ENCODE measurements at places on chromosomes 7 and 10.

GRCh38 chr7:142140401-142140959 is 29.0 kb downstream of the MGAM2 start:
- DNase-seq = no peak

- DNase-seq = no peak
These were observed 25.8 kb downstream of the POLL start for GRCh38 chr10:101562231-101562630.

DNA sequence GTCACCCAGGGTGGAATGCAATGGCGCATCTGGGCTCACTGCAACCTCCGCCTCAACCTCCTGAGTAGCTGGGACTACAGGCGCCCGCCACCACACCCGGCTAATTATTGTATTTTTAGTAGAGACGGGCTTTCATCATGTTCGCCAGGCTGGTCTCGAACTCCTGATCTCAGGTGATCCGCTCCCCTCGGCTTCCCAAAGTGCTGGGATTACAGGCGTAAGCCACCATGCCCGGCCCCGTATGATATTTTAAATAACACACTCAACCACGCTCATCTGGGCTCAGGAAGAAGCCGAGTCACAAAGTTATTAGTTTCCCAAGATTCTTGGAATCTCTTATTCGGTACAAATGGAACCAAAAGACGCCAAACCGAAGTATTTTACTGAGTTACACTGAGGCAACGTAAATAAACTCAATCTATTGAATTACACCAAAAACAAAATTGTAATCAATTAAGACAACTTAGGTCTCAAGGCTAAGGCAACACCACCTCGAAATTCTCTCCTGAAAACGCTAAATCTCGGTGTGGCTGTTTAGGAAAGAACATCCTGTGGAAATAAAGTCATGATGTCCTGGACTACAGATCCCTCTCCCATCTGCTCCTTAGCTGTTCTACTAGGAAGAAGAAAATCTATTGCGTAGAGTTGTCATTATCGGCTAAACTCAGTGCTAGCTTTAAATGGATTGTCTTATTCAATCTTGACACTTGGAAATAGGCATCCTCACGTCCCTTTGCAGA is 910 bp downstream of the ARHGAP19 start:
- peak; percentile 15 for DNase-seq

DNA sequence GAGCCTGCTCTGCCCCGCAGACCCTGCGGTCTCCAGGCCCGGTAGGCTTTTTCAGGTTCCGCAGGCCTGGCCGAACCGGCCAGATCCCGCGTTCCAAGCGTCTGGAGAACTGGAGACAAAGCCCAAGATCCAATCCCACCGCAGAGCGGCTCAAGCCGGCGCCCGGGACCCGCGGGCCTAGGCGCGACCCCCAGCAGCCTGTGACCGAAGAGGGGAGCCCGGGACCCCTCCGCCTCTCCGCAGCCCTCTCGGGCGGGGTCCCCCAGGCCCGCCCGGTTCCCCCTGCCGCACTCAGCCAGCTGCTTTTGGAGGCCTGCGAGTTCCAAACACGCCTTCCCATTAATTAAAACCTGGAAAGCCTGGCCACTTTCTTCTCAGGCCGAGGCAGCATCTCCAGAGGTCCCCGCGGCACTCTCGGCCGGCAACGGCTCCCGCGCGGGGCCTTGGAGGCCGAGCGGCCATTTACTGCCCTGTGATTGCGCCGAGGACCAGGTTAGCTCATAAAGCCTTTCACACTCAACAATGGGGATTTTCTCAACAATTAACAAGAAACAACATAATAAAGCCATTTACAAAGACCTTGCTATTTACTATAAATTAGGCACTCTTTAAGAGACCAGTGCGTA is 16.7 kb downstream of the SKIDA1 start:
- DNase-seq = no peak

DNA sequence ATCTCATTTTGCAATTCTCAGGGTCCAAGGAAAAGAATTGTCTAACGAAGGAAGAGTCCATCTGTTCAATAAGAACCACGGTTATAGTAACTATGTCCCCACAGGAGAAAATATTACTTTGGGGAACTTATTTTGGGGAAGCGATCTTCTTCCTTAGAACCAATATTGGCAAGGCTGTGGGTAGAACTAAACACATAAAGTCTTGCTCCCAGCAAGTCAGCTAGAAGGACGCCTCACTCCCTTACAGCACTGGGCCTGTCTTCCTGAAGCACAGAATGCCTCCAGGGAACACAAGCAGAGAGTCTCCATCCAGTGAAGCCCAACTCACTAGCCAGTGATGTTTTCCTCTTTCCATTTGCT is 30.2 kb downstream of the C10orf71 start:
- DNase-seq = no peak
